Upper lobe of left lung (tissue), 6 donors: ENCODE measurements at places on chromosomes 7 and 10. TPM values are rescaled to one million over a fixed set of nuclear protein-coding genes. Genes with fewer than 3 reads are reported as not detected.

DNA sequence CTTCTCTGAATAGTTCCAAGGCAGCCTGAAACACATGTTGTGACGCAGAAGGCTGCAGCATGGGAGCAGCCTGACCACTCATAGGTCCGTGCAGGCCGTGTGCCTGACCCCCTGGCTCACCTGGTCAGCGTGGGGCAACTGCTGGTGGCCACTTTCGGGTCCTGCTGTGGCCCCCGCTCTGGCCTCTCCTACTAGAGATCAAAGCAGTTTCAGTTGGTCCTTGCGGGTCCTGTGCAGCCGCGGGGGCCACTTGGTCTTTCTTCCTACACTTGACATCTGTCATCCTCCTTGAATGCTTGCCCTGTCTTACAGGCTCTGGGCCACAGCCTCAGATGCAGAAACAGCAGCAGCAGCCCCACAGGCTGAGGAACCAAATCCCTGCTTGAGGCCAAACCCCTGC lies 320.8 kb upstream of the ZNF32 start:
- H3K36me3 ChIP-seq, result no peaks in the 10 kb centered on the region
- DNase-seq, result no peak
- no peaks in the 10 kb centered on the region for H3K27me3 ChIP-seq
- peaks cover 13% of the 10 kb centered on the region for H3K4me1 ChIP-seq

DNA sequence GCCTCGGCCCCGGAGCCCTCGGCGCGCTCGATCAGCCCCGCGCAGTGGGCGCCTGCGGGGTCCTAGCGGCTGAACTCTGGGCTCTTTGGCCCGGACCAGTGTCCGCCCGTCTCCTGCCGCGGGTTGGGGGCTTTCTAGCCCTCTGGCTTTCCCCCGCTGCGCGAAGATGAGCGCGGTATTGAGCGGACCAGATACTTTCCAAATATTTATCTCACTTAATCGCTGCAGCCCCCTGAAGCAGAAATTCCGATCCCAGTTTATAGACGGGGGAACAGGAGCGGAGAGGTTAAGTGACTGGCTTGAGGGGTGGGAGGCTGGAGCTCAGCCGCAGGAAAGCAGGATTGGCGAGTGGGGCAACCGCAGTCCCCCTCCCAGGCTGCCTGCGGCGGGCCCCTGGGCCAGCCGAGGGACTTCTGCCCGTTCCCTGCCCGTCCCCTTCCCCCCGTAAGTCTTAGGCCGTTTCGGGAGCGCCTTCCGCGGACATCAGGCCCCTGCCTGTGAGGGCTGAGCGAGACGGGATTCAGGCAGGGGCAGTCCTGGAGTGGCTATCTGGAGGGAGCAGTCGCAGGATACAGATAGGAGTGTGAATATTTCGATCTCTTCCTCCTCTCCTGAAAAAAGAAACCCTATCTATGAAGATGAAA lies 565 bp downstream of the STRIP2 start:
- H3K27ac ChIP-seq, result no peak overlapping the region
- H3K36me3 ChIP-seq, result no peaks in the 10 kb centered on the region
- H3K27me3 ChIP-seq, result no peaks in the 10 kb centered on the region

GRCh38 chr7:105636982-105637381 lies 55.7 kb upstream of the EFCAB10 start:
- H3K27me3 ChIP-seq, result no peaks in the 10 kb centered on the region
- peaks cover 6% of the 10 kb centered on the region for H3K36me3 ChIP-seq
- H3K4me3 ChIP-seq, result no peak overlapping the region
- H3K4me1 ChIP-seq, result no peaks in the 10 kb centered on the region

DNA sequence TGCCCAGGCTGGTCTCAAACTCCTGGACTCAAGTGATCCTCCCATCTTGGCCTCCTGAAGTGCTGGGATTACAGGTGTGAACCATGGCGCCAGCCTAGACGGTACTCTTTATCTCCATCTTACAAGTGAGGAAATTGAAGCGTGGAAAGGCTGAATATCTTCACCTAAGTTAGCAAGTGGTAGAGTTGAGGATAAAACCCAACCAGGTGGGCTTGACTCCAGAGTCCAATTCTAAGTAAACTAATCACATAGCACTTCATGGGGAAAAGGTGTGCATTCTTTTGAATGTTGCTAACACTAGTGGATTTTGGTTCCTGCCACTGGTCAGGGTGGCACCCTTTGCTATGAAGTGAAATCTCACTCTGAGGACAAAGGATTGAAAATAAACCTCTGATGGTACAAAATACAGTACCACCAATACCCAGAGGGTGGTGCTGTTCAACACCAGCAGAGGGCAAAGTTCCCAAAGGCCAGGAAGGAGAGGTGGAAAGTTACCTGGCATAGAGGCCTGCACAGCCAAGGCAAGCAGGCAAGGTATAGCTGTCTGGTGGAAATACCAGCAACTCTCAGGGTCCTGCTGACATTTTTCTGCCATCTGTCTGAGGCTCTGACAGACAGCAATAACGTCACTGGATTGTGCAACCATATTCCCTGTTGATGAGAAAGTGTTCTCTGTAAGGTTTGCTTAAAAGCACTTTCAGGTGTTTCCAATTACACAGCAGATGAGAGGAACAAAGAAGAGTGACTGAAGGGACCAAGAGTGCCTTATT lies 17.6 kb downstream of the ZDHHC16 start:
- DNase-seq, result no peak
- H3K27me3 ChIP-seq, result no peaks in the 10 kb centered on the region
- H3K27ac ChIP-seq, result peak overlapping the region; percentile 44
- no peaks in the 10 kb centered on the region for H3K4me1 ChIP-seq

DNA sequence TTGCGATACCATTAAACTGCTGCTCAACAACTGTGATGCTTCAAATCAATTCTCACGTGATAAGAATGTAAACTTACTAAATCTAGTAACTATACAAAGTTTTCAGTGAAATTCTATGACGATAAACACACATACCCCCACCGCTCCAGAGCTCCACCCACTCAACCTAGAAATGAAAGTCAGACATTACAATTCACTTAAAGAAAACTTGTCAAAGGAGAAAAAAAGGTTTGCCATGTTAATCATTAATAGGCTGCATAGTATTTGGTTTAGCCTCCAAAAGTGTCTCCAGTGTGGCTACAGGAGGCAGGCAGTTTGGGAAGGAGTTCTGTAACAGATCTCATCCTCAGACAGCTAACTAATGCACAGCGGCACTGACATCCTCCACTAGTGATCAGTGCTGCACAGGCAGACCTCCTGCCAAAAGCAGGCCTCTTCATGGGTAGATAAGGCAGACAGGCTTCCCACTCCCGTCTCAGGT lies 3.1 kb downstream of the HERPUD2 start:
- H3K27ac ChIP-seq, result peak overlapping the region; percentile 8
- H3K4me1 ChIP-seq, result peaks cover 64% of the 10 kb centered on the region
- H3K27me3 ChIP-seq, result no peaks in the 10 kb centered on the region
- H3K4me3 ChIP-seq, result no peak overlapping the region
- H3K36me3 ChIP-seq, result no peaks in the 10 kb centered on the region

ZKSCAN5 gene
- 8.4 TPM for total RNA-seq
